ENCODE measurements at places on chromosomes 2 and 18.

GRCh38 chr2:9623151-9623550 lies 7.6 kb downstream of the YWHAQ start:
- DNase-seq, result no peak

GRCh38 chr2:168136392-168136977 lies 110.9 kb downstream of the STK39 start:
- no peak for DNase-seq

DNA sequence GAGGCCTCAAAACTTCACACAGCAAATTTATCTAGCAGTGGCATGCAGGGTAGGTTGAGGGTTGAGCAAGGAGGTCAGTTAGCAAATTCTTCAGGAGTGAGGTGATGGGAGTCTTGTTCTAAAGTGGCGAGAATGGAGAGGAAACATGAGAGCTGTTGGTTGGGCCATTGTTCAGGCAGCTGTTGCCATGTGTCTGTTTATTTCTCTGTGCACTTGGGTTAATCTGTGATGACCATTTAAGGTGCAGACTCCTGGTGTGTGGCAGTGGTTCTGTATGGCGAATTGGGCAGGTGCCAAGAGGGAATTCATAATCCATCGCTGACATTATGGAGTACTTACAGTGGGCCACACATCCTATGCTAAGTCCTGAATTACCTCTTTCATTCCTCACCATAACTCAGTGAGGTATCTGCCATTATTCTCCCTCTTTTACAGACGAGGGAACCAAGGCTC lies 30.4 kb downstream of the TMEM178A start:
- no peak for DNase-seq

DNA sequence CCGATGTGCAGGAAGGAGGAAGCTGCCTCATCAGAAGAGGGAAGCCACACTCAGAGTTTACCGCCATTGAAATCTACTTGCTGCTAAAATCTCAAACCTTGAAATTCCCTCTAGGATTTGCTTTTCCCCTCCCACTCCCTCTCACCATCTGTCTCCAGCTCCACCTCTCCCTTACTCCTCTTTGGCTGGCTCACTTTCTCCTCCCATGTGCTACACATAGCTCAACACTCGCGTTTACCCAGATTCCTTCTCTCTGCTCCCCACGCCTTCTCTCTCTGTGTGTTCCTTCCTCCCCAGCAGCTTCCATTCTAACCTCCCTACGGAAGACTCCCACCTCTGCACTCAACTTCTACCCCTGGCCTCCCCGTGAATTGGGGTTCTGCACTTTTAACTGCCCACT lies 143.1 kb downstream of the DNER start:
- DNase-seq, result no peak

GRCh38 chr18:74116633-74117554 lies 30.7 kb downstream of the FBXO15 start:
- DNase-seq, result no peak

- DNase-seq, result no peak
These were observed 69.8 kb downstream of the POU3F3 start for GRCh38 chr2:104923665-104924064.

- DNase-seq, result no peak
These were observed 41.6 kb upstream of the SPAG16 start for GRCh38 chr2:213242653-213243052.

- no peak for DNase-seq
These were observed 107.7 kb downstream of the HNMT start for GRCh38 chr2:138071720-138072719.

DNA sequence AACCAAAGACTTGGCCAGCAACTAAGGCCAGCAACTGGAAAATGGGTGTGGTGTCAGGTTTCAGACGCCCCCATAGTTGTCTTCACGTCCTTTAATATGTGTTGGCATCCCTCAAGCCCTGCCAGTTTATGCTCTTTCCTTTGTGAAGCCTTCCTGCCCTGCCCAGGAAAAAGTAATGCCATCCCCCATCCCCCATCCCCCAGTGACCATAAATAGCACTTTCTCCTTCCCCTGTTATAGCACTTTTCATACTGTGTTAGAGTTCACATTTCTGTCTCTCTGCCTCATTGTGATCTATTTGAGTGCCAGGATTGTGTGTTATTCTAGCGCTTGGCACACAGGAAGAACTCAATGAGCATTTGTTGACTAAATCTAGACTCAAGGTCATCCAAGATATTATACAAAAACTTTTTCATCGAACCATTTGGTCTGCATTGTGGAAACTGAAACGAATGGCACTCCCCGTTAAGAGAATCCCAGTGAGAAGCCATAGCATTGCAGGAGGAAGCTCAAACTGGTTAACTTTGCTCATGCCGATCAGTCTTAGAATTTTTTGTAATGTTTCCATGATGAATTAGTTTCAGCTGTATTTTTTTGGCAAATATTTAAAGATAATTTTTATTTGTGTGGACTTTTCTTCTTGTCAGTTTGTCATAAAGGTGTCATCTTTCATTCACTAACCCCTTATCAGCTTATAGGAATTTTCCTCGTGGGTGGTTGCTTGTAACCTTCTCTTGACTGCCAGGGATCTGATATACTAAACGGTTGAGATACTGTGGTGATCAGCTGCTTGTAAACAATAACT lies 15.7 kb downstream of the CRIM1 start:
- no peak for DNase-seq

- DNase-seq, result no peak
These were observed 46.9 kb downstream of the RMDN2 start for GRCh38 chr2:37971971-37972370.

DNA sequence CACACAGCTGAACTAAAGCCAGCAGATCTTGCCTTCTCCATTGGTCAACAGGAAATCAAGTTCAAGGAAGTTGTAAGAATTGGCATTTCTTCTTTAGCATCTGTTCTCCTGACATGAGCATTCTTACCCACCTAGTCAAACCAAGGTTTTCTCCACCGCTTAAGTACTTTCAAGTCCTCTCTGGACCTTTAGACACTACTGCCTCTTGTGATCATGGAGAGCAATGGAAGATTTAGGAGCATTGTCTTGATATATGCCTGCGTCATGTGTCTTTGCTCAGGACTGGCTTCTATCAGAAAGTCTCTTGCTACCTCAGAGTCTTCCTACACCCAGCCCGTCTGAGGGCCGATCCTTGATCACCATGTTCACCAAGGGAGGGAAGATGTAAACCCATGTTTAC lies 262.2 kb downstream of the PHLPP1 start:
- DNase-seq, result no peak

GRCh38 chr2:214265991-214266489 lies 144.8 kb upstream of the VWC2L start:
- DNase-seq, result no peak

- no peak for DNase-seq
These were observed 224.1 kb upstream of the PXDN start for GRCh38 chr2:1968209-1968987.

GRCh38 chr18:52439457-52439856 lies 99.5 kb downstream of the DCC start:
- DNase-seq, result no peak

DNA sequence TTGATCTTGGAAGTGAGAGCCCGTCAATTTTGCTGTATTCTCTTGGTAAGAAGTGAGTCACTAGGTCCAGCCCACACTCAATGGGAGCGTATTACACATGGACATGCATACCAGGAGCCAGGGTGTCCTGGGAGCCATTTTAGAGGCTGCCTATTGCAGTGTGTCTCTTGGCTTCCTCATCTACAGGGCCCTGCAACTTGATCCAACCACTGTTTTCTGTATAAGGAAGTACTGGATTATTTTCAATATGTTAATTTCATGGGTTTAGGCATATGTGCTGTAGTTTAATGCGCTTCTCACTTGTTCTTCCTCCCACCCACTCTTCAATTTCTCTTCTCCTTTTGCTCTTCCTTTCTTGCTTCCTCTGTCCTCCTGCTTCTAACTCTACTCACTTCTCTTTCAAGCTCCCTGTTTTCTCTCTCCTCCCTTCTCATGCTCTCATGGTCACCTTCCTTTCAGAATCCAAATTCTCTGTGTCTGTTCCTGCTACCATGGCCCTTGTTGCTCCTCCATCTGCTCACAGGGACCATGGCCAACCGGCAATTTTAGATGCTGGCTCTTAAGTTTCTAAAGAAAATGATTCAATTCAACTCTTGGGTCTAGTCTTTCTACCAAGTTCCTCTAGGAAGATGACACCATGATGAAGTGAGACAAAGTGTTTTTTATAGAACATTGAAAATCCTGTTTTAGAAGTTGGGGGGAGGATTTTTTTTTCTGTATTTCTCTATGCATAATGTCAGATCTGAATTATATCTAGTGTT lies 152.0 kb upstream of the ZEB2 start:
- DNase-seq, result no peak

GRCh38 chr2:218290316-218291261 lies 1.7 kb downstream of the TMBIM1 start:
- no peak for DNase-seq

- no peak for DNase-seq
These were observed 313.8 kb upstream of the HS6ST1 start for GRCh38 chr2:128632501-128632800.

DNA sequence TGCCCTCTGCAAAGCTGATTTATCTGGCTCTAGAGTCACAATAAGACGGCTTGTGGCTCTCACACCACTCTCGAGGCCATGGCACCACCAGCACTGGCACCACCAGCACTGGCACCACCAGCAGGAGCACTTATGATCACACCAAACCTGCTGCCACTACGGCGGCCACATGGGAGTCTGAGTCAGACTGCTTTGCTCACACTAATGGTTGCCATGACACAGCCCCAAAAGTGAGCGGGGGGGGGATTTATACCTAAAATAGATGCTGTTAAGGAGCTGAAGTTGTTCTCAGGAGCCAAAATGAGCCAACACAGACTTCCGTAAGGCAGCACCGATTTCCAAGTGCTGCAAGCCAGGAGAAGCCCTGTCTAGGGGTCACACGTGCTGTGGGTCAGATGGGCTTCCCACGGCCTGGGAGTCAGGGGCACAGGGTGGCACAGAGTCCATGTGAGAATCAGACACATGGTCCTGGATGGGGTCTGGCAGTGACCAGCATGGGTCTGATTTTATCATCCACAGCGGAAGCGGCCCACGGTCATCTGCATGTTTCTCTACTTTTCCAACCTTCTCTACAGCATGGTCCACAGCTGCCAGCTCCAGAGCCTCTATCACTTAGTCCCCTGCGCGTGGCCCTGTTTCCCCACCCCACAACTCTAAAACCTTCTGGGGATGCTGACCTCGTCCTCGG lies 16.7 kb downstream of the DNMT3A start:
- DNase-seq, result peak; percentile 95

DNA sequence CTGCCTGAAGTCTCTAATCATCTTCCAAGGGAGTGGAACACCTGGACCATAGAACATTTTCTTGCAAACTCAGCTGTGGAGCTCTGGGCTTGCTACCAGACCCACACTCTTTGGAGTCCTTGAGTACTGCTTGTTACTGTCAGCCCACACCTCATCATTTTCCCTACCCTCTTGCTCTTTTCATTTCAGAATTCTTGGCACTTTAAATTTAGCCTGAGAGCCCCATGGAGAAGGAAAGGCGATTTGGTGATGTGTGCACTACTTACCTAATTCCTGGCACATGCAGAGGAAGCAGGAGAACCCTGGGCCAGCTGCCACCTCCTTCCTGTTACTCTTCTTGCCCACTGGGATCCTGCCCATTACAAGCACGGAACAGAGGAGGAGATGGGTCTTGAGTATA lies 31.7 kb downstream of the TMEM178A start:
- DNase-seq, result peak; percentile 84

DNA sequence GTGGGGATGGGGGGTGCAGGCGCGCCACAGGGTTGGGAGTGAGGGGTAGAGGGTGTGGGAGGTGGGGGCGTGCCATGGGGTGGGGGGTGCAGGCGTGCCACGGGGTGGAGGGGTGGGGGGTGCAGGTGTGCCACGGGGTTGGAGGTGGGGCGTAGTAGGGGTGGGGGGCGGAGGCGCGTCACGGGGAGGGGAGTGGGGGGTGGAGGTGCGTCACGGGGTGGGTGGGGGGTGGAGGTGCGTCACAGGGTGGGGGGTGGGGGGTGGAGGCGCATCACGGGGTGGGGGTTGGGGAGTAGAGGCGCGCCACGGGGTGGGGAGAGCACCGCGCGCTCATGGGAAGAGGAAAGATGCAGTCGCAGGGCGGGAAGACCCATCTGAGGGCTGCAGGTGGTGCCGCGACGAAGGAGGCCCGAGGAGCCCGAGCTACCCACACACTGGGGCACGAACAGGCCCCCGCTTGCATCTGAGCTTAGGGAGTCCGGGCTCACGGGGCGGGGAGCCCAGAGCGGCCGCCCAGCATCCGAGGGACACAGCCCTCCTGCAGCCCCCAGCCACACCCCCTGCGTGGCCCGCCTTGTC lies 37.5 kb downstream of the SNED1 start:
- DNase-seq, result peak; percentile 39

Data from posterior cingulate gyrus (tissue), 11 donors.